ENCODE measurements at places on chromosomes 1 and 21. TPM values are rescaled to one million over a fixed set of nuclear protein-coding genes. Genes with fewer than 3 reads are reported as not detected.

TMPRSS15 gene
- total RNA-seq: 0.12 TPM

GRCh38 chr1:154938604-154939399 lies 2.3 kb upstream of the PMVK start:
- peak; percentile 55 for DNase-seq

FABP3 gene
- 0.40 TPM for total RNA-seq

DNA sequence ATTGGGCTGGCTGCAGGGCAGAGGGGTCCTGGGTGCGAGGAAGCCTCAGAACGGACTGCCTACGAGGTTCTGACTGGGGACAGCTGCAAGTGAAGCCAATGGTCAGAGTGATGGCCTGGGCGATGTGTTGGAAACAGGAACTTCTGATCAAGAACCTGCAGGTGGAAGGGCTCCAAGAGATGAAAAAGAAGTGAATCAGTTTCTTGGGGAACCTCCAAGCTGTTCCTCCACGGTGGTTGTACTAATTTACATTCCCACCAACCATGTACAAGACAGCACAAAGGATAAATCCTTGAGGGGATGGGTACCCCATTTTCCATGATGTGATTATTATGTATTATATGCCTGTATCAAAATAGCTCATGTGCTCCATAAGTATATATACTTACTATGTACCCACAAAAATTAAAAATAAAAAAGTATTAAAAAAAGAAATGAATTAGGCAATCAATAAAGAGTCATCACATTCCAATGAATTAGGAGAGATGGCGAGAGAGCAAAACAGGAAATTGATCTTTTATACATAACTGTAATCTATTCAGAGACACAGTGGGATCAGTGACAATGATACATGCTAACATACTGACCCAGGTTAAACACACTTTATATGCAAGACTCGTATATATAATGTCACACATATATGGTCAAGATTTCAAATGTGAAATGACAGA lies 58.1 kb downstream of the PTPN14 start:
- DNase-seq: no peak

DNA sequence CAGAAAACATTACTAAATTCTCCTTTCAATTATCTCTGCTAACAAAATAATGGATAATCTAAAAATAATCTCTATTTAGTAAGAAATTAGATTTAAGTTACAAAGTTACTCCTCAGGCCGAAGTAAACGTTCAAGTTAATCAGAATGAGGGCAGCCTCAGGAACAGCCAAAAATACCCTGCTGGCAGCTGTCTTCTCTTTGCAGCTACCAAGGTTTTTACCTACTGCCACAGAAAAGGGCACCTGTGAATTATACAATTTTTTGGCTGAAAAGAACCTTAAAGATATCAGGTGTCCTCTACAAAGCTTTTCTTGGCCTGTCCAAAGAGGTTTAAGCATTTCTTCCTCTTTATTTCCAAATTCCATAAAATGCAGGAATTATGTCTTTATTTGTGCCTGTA lies 84.4 kb downstream of the AKT3 start:
- no peak for DNase-seq

DNA sequence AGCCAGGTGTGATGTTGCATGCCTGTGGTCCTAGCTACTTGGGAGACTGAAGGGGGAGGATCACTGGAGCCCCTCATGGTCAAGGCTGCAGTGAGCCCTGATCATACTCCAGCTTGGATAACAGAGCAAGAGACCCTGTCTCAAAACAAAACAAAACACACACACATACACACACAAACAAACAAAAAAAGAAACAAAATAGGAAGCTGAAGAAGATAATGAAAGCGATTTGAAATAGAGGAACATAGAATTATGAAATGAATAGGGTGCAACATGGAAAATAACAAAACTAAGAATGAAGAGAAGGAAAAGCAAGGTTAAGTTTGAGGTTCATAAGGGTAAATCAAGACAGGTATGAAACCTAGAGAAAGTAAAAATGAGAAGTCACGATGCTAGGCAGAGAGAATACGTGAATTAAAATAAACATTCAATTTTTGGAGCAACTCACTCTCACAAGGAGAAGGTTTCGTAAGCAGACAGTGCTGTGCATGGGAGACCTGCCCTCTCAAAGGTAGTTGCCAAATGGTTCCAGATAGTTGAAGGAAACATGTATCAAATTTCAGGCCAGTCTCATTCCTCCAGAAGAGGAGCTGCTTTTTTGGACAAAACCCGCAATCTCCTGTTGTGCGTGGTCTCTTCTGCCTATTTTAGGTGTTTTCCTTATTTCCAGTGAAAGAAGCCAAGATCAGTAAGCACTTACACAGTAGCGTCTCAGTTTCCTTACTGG lies 3.3 kb downstream of the CD46 start:
- DNase-seq: peak; percentile 60

Data from PC-3 (cell line).